BJ (cell line): ENCODE measurements at places on chromosomes 5 and 9. TPM values are rescaled to one million over a fixed set of nuclear protein-coding genes. Genes with fewer than 3 reads are reported as not detected.

DNA sequence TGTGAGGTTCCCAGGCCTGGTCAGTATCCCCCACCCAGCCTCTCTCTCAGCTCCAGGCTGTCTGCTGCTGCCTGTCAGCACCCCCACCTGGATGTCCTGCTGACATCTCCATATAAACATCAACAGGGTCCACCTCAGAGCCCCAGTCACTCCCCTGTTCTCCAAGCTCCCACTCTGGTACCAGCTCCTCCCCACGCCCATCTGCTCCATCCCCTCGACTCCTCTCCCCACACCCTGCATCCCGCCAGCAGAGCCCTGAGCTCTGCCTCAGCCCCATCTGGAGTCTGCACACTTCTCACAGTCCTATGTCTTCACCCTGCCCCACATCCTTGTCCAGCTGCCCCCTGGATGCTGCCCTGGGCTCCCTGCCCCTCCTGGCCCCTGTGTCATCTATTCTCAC, 67.7 kb upstream of the LRRTM2 start:
- no peak for DNase-seq

GRCh38 chr5:116896001-116896400, 321.4 kb upstream of the SEMA6A start:
- DNase-seq = no peak

DNA sequence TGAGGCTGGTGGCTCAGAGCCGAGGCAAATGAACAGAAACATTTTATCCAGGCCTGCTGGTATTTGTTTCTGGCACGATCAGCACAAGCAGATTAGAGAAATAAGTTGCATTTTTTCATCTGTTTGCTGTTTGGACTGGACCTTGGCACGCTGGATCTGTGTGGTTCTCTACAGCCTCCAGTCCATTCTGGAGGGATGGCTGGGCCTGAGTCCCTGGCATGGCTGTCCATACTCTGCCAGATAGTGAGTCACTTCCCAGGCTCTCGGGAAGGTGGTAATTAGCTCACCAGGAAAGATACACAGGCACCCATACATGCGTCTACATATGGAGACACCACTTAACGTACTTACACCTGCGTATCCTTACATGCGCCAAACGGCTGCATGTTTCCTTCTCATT, 78.6 kb downstream of the SPRY4 start:
- peak; percentile 50 for DNase-seq

- no peak for DNase-seq
Measured at GRCh38 chr5:85441156-85441555, 1056.5 kb upstream of the EDIL3 start.

- no peak for DNase-seq
Measured at GRCh38 chr5:149816661-149817060, 86.6 kb downstream of the PPARGC1B start.

DNA sequence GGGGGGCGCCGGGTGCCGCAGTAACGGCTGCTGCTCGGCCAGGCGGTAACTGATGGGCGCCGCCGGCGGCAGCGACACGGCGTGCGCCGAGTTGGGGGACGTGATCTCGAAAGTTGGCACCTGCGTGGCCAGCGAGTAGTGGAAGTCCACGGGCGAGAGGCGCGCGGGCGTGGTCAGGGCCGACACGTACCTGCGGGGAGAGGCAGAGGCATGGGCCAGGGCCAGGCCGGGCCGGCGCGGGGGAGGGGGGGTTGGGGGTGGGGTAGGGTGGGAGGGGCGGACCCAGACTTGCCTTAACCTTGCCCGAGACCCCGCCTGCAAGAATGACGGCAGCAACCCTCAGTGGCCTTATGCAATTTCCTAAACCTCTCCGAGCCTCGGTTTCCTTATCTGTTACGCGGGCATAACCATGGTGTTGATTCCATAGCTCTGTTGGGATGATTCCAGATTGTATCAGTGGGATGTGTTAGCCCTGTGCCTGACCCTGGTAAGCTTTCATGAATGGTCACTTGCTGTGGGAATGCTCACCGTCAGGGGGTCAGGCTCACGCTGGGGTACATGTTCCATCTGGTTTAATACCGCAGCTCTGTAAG, 53.0 kb downstream of the PSD2 start:
- DNase-seq = no peak

DNA sequence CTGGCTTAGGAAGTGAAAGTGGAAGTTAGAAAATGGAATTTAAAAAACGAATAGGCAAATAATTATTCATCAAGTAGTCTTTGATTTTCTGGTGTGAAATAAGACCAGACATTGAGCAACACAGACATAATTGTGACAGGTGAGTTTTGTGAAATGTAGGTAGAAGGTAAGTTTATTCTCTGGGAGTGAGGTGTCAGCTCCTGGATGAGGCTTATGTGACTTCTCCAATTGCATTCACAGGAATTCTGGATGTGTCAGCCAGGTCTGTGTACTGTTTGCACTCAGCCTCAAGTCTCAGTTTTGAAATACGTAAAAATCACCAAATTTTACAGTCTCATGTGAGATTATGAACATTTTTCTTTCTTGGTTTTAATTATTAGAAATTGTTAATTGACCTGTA, 537.6 kb downstream of the CETN3 start:
- DNase-seq = no peak

DNA sequence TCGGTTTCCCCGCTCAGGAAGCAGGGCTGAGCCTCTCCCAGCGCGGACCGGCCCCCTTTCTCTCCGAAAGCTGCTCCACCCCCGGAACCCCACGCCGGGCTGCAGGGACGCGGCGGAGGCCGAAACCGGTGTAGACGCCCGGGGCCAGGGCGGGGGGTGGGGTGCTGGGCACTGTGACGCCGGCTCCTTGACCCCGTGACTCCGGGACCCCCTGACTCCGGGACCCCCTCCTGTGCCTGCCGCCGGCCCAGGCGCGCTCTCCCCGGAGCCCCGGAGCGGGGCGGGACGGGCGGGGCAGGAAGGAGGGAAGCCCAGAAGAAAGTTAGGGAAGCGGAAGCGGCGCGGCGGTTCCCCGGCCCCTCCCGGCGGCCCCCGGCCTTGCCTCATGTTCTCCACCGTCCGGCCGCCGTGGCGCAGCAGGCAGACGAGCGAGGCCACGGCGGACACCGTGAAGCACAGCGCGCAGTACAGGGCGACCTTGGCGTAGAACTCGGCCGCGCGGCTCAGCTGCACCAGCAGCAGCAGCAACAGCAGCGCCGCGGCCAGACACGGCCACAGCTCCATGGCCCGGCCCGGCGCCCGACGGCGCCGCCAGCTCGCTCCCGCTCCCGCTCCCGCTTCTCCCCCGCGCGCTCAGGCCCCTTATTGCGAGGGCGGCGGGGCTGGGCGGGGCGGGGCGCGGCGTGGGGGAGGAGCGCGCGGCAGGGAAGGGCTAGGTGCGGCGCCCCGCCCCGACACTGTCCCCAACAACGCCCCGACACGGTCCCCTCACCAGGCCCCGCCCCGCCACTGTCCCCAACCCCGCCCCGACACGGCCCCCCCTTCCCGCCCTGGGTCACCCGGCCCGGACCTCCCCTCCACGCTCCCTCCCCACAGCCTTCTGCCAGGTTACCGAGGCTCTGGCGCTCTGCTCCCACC, at the start of gene AGPAT2:
Gene AGPAT2, minus strand, starts transcription at position 664 of the 918 bp plus-strand sequence. Its CDS starts 100 bp downstream, at position 564.
- DNase-seq = no peak

DNA sequence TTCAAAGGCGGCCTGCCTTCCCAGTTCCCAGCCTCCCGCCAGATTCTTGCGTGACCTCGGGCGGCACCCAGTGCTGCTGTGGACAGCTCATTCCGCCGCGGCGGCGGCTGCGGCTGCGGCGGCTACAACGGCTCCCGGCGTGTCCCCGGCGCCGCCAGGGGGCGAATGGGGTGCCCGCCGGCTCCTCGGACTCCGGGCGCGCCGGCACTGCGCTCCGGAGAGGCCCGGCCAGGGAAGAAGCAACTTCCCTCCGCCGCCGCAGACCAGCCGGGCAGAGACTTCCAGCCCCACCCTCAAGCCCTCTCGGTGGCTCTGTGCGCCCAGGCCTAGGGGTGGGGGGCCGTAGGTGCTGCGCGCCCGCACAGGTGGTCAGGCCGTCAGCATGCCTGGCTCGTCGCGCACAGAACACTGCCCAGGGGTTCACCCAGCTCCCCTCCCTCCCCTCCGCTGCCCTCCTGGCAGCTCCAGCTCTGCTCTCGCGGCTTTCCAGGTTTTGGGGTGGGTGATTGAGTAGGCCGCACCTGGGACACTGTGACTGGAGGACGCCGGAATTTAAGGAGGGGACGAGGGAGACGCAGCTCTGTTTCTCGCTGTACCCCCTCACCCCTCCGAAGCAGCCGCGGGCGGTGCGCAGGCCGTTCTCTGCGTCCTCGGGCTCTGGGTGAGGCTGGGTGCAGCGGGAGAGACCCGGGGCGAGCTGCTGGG, 20.2 kb downstream of the IGIP start:
- DNase-seq = no peak

DNA sequence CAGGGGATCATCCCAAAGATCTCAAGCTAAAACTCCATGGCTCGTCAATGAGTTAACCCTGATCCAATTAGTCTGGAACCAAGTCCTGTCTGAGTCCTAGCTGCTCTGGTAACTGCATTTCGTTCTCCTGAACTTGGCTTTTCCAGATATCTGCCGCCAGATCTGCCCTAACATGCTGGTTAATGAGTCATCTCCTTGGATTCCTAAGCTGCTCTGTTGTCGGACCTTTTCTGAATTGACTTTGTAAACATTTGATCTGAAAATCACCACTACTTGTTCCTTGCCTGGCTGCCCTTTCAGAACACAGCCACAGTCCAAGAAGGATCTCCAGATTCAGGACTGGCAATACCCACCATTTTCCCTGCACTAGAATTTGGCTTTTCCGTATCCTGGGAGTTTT, 473.0 kb downstream of the ZSWIM6 start:
- DNase-seq = no peak

GRCh38 chr5:147290261-147290660, 55.4 kb downstream of the STK32A start:
- DNase-seq = no peak

DNA sequence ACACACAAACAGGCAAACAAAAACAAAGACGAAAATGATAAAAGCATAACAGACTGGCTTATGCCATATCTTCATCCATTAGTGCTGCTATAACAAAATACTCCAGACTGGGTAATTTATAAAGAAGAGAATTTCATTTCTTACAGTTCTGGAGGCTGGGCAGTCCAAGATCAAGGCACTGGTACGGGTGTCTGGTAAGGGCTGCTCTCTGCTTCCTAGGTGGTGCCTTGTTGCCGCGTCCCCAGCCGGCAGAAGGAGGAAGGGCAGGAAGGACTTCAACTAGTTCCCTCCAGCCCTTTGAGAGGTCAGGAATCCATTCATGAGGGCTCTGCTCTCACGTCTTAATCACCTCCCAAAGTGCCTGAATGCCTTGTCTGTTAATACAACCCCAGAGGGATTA, 122.6 kb downstream of the BOD1 start:
- no peak for DNase-seq

DNA sequence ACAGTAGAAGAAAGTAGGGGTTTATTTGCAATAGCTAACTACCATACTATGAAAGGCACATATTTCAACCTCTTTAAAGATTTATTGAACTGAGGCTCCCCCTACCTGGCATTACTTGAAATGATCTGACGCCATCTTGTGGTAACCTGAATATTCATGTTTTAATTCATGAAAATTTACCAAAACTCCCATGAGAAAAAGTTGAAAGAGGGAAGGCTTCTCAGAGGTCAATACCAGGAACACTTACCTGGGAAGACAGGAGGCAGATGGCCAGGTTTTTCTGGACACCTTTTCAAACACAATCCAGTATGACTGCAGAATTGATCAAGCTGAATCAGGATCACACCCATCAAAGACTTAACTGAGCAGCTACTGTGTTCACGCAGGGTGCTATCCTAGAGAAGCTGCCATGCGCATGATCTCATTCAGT, 9.4 kb downstream of the PRELID2 start:
- DNase-seq = no peak

- DNase-seq = no peak
Measured at GRCh38 chr5:121086671-121087070, 622.6 kb downstream of the PRR16 start.

The TBC1D13 gene
- 21.2 and 31.9 TPM in 2 replicates for polyA plus RNA-seq

The ZNF618 gene
- 4.0 and 5.4 TPM in 2 replicates for polyA plus RNA-seq
